Activated CD4-positive, alpha-beta T cell treated with anti-CD3 and anti-CD28 coated beads for 48 hours (primary cell): ENCODE measurements at places on chromosomes 11 and 22.
A peak's percentile ranks its signal among the peaks of the same experiment; 100 is the strongest.

- DNase-seq: no peak
These were observed 125.8 kb downstream of the ST3GAL4 start for GRCh38 chr11:126481303-126481680.

DNA sequence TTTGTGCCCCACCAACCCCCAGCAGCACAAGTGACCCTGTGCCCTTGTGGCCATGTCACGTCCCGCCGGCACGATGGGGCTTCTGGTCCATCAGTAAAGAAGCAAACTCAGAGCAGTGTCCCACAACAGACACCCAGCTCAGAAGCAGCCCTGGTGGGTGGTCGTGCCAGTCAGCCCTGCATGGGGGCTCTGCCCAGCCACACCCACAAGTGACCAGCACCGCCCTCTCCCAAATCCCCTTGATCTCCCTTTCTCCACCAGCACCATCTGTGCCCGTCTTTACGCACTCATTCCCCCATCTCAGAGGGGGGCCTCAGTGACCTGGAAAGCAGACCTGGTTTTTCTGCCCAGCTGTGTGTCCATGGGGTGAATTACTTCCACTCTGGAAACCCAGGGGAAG, 149.1 kb downstream of the DSCAML1 start:
- DNase-seq: no peak

DNA sequence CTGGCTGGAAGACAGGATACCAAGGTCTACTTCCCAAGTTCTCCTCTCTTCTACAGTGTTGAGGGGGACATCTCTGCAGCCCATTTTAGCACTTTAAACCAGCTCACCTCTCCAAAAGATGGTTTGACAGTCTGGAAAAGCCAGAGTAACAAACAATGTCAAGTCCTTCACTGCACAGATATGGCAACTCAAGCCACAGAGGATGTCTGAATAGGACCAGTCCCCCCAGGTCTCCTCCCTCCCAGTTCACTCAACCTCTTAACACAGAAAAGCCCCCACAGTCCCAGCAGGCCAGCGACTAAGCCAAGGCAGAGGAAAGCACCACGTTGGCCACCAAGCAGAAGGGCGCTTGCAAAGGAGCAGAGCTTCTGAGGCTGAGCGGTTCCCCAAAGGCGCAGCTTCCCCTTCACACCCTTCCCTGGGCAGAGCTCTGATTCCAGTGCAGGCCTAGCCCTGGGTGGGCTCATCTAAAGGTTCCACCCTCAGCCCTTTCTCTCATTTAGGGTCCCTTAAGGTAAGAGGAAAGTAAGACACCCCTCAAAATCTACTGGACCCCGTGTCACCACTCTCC, 62.7 kb downstream of the PAK1 start:
- peak; percentile 21 for DNase-seq

GRCh38 chr11:71145988-71146824, 106.2 kb downstream of the SHANK2 start:
- DNase-seq: no peak

- no peak for DNase-seq
These were observed 943 bp downstream of the CSF2RB start for GRCh38 chr22:36914390-36914752.

GRCh38 chr22:20012741-20013331, 3.8 kb downstream of the ARVCF start:
- no peak for DNase-seq

GRCh38 chr11:78099666-78100065, 20.0 kb upstream of the NDUFC2 start:
- no peak for DNase-seq

- peak; percentile 1 for DNase-seq
These were observed 21.8 kb upstream of the GNB1L start for GRCh38 chr22:19876314-19876940.

GRCh38 chr22:43365715-43366440, 22.7 kb upstream of the SCUBE1 start:
- DNase-seq: no peak

GRCh38 chr11:107468596-107468995, 11.0 kb upstream of the CWF19L2 start:
- no peak for DNase-seq

GRCh38 chr11:10019906-10020682, 273.9 kb downstream of the SBF2 start:
- no peak for DNase-seq

- peak; percentile 73 for DNase-seq
These were observed 16.2 kb downstream of the PIWIL3 start for GRCh38 chr22:24758164-24758799.

DNA sequence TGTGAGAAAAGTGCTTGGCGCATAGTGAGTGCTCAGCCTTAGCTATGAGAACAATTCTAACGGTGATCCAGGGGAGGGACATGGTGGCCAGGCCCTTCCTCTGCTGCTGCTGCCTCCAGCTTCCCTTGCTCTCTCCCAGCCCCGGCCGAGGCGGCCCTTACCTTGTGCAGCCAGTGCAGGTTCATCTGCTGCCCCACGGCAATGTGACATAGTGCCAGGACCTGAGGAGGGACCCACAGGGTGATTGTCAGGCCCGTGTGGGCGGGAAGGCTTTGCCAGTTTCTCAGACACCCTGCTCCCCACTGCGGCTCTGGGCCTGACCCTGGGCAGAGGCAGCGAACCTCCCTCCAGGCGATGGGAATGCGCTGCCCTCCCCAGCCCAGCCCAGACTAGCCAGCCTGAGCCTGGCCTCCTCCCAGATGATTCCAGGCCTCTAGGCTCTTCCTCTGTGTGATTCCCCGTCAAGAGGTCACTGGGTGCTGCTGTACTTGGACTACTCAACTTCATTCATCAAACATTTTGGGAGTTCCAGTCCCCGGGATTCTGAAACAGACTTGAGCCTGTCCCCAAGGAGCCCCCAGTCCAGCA, 23.7 kb upstream of the KLHL35 start:
- no peak for DNase-seq

- no peak for DNase-seq
These were observed 103.4 kb upstream of the SEZ6L start for GRCh38 chr22:26065847-26066246.

DNA sequence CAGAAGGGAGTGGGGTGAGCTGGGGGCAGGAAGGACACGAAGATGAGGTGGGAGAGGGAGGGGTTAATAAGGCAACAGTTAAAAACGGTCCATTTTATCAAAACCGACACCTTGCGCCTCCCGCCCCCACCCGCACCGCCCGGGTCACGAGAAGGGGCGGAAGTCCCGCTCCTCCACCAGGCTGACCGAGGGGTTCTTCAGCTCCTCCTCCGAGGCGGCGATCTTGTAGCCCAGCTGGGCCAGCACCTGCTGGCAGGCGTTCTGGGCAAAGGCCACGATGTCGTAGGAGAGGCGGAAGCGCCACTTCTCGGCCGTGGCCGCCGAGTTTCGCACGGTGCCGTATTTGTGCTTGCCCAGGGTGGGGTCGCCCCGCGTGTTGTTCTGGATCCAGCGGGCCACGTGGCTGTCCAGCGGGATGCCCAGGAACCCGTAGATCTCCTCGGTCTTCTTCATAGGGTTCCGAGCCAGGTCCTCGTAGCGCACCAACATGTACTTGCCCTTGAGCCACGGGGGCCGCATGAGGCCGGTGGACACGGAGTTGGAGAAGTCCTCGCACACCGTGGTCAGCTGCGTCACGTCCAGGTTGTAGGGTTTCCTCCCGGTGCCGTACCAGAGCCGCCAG, 15.8 kb downstream of the CHST1 start:
- DNase-seq: no peak

GRCh38 chr11:96940227-96940626, 550.4 kb downstream of the JRKL start:
- no peak for DNase-seq

GRCh38 chr11:66884443-66884842, 27.6 kb downstream of the LRFN4 start:
- no peak for DNase-seq

DNA sequence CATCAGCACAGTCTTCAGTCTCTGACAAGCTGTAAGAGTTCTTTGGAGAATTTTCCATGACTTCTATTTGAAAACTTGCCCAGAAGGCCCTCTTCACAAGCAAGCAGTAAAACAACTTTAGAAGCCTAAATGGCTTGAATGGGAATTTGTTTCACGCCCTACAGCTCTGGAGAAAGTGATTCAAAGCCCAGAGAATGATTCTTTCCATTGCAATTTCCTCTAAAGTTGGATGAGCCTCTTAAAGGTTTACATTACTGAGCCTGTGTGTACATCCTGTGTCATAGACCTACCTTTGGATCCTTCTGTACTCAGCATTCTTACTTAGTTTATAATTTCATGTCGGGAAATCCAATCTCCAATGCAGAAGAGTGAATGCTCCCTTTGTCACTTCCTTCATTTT, 6.8 kb upstream of the OR8B3 start:
- no peak for DNase-seq

GRCh38 chr22:24440270-24440717, 12.9 kb downstream of the ADORA2A start:
- DNase-seq: no peak

DNA sequence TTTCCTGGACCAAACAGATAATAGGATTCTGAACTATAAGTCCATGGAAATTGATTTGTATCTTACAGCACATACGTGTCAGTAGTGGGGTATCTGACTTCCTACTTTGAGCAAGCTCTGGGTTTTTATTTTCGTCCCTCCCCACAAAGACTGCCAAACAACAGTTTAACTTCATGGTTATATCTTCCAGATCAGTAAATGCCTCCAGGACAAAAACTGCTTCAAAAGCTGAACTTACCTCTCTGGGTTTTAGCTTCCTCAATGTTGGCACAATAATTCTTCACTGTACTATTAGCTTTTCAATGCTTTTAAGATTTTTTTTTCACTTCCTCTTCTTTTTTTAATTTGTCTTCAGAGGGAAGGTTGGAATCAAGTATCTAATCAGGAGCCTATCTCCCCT, 4.2 kb upstream of the DPF2 start:
- no peak for DNase-seq

GRCh38 chr11:45161252-45162063, 15.0 kb downstream of the PRDM11 start:
- no peak for DNase-seq

GRCh38 chr11:64265176-64266160, 14.1 kb downstream of the PLCB3 start:
- no peak for DNase-seq

DNA sequence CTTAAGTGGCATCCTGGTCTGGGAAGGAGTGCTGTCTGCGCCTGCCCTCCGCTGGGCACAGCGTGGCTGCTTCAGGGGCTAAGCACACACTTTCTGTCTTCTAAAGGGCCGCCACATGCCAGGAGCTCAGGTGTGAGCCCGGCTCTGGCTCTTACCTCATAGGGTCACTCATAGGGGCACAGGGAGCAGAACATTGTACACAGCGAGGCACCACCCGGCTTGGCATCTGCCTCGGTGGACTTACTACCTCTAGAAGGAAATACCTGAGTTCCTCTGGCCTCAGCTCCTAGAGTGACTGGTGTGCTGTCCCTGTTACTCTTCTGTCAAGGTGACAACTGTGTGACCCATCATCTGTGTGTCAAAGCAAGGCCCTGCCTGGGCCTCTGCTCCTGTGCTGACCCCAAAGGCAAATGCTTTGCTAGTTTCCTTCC, 13.4 kb downstream of the NEAT1 start:
- no peak for DNase-seq
